ENCODE measurements at places on chromosomes 2 and 18.

DNA sequence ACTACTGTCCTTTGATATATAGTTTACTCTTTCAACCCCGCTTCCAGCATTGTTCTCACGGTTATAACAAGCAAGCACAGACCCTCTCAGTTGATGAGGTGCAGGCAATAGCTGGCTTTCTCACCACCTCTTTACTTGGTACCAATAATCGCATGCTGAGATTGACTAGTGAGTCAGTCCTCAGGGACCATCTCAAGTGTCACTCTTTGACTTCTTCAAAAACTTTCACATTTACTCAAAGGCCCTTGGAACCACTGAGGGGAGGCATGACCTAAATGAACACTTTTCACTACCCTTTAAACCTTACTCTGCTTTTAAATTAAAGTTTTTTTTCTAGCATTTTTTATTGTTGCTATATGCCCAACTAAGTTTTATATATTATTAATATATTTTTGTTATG lies 101.8 kb downstream of the DAW1 start:
- no peak for DNase-seq

DNA sequence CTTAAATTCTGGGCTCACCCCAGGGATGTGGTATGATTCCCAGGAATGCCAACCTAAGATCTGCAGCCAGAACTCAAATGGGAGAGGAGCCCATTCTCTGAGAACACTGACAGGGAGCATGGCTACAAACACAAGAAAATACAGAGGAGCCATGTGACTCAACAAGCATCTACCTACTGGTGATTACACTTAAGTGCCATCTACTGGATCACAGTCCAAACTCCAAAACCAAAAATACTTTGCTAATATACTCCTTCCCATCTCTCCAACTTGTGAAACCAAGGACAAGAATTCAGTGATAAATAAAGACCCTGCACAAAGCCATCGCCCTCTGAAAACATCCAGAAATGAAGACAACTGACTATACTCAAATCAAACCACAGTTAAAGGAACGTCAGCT lies 116.9 kb downstream of the NR4A2 start:
- no peak for DNase-seq

GRCh38 chr18:76824754-76825153 lies 2.4 kb downstream of the ZNF236 start:
- DNase-seq: no peak

DNA sequence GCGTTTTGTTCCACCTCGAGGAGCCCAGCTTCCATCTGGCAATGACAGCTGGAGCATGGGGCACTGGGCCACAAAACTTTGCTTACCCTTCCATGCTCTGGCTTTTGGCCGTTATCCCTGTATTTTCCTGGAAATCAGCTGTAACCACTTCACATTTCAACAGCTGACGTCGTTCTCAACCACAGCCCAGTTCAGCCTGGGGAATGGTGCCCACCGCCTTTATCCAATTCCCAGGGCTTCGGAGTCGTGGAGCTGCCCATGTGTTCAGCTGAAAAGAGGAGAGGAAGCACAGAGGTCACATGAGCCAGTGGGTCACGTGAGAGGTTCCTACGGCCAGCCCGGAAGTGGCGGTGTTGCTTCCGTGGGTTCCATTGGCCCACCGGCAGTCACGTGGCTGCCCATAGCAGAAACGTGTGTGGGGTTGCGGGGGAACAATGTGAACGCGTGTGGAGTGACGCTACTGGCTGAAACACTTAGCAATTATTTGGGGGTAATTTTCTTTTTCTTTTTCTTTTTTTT lies 16.7 kb upstream of the EDAR start:
- no peak for DNase-seq

- DNase-seq: no peak
Observed at GRCh38 chr2:142863485-142863961, 13.9 kb upstream of the KYNU start.

- DNase-seq: no peak
Observed at GRCh38 chr2:60152226-60152833, 401.1 kb downstream of the BCL11A start.

DNA sequence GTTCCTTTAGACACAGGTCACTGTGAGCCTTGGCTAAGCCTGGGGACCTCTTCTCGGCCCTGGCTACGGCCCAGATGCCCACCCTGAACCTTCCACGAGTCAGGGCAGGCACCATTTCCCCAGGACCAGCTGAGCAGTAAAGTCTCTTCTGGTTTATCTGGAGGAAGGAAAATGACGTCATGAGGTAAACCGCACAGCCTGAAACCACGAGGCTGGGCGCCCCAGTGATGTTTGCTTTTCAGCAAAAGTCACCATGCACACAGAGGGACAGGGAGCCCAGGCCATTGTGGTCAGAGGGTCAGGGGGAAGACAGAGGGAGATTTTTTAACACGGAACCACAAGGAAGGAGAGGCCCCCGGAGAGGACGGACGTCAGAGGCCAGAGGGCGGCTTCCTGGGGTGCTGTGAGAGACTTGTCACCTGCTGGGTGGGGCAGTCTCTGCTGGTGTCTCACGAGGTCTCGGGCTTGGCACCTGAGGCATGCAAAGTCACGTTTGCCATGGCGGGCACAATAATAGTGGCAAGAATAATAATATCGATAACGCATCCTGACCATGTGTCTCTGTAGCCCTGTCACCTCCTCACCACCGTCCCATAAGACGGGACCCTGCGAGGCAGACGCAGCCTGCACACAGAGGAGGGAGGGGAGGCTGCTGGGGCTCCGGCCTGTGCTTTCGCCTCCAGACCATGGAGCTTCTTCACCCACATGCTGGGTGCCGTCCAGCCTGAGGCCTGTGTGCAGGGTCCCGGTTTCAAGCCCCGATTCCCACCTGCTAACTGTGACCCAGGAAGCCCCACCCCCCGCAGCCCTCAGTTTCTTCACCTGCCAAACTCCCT lies 33.2 kb upstream of the FOSL2 start:
- peak; percentile 81 for DNase-seq

DNA sequence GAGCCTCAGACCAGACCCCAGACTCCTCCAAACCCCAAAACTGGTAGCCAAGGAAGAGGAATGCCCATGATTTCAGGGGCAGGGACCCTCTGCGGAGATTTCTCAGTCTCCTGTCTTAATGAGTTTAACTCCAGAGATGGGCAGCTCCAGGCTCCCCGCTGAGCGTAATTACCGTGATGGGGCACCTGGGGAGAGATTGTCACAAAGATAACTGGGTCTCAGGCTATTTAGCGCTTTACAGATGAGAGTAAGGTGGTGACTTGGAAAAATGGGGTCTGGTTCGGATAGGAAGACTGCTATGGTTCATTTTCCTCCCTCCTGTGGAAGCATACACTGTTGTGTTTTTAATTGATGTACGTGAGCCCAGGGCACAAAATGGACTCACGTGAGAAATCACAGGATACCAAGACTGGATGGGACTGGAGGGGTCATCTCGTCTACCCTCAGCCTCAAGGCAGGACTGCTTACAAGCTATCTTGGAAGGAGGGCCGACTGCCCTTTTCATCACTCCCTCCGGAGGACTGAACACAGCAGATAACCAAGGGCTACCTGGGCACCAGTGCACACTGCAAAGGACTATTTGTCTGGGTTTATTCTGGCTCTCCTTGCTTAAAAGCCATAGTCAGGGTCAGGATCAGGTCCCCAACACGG lies 427.8 kb downstream of the ZNF521 start:
- DNase-seq: no peak

DNA sequence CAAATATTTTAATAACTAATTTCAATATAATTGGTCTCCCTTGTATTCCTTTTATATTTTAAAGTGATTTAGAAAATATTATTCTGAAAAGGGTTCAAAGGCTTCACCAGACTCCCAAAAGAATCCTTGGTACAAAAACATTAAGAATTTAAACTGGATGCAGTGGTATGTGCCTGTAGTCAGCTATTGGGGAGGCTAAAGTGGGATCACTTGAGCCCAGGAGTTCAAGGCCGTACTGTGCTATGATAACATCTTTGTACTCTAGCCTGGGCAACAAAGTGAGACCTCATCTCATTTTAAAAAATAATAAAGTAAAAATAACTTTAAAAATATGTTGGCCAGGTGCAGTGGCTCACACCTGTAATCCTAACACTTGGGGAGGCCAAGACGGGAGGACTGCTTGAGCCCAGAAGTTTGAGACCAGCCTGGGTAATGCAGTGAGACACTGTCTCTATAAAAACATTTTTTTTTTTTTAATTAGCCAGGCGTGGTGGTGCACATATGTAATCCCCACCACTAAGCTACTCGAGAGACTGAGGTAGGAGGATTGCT lies 14.7 kb downstream of the NCL start:
- DNase-seq: no peak

- no peak for DNase-seq
Observed at GRCh38 chr2:65530547-65531320, 98.3 kb upstream of the SPRED2 start.

- DNase-seq: no peak
Observed at GRCh38 chr2:215751911-215752272, 261.5 kb downstream of the MREG start.

GRCh38 chr2:239278941-239279365 lies 121.9 kb downstream of the HDAC4 start:
- DNase-seq: no peak

- peak; percentile 74 for DNase-seq
Observed at GRCh38 chr2:10048501-10049171, 5.3 kb downstream of the KLF11 start.

- no peak for DNase-seq
Observed at GRCh38 chr2:164593541-164593940, 27.7 kb downstream of the GRB14 start.

GRCh38 chr2:233839447-233839820 lies 14.9 kb downstream of the HJURP start:
- no peak for DNase-seq

- no peak for DNase-seq
Observed at GRCh38 chr2:116537811-116538210, 1276.7 kb upstream of the DDX18 start.

- DNase-seq: no peak
Observed at GRCh38 chr2:43075811-43076585, 150.4 kb downstream of the ZFP36L2 start.

DNA sequence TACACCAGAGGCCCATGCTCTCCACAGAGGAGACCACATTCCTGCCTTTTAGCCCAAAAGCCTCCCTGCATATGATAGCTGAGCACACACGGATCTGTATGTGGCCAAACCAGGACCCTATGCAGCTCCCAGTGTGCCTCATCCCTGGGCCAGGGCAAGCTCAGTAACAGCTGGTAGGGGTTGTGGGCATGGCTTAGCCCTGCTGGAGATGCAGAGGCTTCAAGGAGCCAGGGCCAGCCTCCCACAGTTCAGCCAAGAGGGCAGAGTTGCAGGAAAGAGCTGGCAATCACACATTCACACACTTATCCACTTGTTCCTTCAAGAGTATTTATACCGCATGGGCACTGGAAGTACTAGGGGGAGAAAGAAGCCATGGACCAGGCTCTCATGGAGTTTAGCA lies 1.6 kb upstream of the LIMS2 start:
- DNase-seq: no peak

DNA sequence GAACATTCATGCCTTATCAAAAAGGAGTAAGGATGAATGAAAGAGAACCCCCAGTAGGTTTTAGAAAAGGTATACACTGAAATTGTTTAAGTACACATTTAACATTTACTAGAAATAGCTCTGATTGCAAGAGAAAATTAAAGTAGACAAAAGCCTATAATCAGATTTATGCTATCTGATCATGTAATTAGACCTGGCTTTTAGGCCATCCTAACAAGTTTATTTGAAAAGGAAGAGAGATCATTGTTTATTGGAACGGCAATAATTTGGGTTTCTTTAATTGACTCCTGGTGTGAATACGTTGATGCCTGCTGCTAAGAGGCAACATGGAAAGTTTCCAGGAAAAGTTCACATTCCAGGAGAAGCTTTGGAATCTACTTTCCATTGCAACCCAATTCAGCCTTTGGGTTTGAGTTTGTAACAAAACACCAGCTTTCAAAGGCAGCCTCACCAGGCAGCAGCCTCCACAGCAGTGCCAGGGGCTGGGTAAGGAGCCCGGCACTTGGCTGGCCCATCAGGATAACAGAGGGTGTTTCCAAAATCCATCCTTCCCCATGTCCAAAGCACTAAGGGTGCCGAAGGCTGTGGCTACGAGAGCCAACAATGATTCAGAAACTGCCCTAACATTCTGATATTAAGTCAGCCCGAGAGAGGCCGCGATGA lies 18.0 kb downstream of the FZD7 start:
- no peak for DNase-seq

DNA sequence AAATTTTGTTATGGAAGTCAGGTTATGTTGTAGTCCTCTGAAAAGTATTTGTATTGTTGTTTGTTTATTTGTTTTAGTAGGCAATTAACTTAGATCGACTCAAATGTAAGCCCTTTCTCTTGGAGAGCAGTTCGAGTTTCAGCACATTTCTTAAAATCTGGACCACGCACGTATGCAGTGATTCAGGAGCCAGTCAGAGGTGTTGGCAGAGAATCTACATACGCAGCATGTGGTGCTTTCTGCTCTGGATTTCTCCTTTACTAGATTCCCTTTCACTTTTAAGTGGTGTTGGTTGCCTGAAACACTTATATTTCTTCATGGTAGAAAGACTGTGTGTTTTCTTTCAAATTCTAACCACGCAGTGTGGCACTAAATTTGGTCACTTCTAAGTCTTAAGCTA lies 773.9 kb upstream of the LRATD1 start:
- no peak for DNase-seq

- DNase-seq: no peak
Observed at GRCh38 chr2:61535449-61535848, 2.7 kb downstream of the XPO1 start.

DNA sequence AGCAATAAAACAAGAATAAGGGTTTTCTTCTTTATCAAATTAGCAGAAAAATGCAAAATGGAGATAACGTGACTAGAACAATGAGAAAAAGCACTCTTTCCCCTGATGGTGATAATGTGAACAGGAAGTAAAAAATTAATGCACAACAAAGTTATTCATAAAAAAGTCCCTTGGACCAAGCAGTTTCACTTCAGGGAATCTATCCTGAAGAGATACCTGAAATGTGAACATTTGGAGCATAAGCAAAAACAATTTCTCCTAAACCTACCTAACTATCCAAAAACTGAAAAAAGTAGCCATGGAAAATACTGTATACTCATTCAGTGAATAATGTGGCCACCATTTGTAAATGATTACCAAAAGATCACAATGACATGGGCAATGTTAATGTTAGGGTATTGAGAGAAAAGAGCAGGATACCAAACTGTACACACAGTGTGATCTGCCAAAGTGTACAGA lies 48.7 kb downstream of the TRIP12 start:
- no peak for DNase-seq

DNA sequence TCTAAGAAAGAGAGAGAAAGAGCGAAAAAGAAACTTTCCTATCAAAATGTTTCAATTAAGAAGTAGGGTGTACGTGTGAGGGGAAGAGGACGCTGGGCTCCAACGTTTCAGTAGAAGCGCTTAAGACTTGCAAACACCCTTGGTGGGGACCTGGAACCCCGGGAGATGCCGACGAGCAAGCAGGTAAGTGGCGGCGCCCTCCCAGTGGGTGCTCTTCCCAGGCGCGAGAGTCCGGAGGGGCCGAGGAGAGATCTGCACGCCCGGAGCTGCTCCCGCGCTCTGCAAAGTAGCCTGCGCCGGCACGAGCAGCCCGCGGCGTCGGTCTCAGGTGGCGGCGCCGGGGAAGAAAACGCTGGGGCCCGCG lies 678 bp upstream of the OTX1 start:
- DNase-seq: no peak

GRCh38 chr2:232235716-232236115 lies 142.8 kb upstream of the ALPP start:
- peak; percentile 35 for DNase-seq

Data from GM13976 (cell line).